ENCODE measurements at places on chromosomes 2 and 18.

DNA sequence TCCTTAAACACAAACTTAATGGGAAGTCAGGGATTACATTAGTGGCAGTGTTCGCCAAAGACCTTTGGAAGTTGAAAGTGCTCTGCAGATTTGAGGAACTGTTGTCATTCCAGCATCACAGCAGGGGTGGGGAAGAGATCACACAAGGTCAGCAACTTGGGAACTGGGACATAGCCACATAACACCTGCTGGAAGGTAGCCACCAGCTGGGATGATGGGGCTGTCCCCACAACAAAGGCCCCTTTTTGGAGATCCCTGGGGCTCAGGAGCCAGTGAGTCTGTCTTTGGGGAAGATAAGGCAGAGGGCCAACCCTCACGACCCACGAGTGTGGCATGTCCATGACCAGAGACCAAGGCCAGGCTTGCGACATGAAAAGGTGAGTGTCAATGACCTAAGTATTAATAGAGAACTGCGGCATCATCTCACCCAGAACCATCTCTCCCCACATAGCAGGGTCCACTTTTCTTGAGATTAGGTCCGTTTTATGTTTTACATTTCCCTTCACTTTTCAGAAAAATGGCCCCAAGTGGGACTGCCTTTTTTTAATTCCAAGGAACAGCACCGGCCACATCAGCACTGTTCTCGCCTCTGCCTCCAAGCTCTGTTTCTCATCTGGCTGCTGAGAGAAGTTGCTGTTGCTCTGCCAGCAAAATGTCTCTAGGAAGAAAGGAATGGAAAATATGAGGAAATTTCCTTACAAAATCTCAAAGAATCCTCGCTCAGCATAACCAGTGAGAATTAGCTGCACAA lies 106.9 kb downstream of the GFPT1 start:
- DNase-seq = no peak

DNA sequence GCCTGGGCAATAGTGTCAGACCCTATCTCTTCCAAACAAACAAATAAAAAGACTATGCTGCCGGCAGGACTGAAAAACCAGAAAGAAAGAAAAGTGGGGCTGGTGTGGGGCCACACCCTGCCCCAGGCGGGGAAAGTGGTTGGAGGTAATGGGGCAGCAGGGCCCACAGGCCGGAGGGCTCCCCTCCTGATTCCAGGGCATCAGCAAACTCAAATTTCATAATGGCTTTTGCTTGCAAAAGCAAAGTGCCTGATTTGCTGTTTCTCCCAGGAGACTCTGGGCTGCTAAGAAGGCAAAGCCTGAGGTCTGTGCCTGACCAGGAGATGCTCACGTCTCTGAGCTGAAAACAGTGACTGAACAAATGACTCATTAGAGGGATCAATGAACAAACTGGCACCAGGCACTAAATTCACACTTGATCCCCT lies 121.9 kb downstream of the HDAC4 start:
- DNase-seq = no peak

DNA sequence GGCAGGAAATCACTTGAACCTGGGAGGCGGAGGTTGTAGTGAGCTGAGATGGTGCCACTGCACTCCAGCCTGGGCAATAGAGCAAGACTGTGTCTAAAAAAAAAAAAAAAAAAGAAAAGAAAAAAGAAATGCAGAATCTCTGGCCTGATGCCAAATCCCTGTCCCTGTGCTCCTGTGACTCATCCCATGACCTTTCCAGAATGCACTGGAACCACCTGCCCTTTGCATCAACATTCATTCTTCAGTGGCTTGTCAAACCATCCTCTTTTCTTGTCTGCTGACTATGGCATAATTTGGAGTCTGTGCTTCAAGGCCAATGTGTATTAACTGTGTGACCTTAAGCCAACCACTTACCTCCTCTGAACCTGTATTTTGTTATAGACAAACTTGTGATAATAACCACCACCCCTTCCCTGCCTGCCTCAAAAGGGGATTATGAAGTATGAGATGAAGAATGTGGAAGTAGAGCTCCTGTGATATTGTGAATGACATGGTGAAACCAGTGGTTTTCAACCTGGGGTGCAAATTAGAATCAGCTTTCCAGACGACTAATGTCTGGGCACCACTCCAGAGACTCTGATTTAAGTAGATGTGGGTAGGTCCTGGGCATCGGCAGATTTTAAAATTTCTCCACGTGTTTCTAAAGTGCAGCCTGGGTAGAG lies 189.3 kb downstream of the CLIP4 start:
- DNase-seq = peak; percentile 61

DNA sequence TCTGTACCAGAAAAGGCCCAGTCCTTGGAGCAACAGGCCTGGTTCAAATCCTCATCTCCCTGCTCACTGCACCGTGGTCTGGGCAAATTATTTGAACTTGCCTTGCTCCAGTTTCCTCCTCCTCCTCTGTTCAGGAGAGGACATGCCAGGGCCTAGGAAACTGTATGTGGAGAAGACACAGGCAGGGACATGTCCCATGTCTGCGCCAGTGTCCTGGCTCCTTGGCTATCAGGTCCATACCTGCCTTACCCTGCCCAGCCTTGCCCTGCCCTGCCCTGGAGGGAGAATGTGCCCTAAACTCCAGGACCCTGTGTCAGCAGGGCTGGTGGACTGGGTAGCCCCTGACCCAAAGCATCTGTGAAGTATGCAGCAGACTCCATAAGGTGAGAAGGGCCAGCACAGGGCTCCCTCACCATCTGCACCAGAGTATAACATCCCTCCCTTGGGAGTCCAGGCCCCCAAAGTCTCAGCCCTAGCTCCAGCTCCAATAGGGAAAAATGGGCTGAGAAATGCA lies 165.3 kb downstream of the GALNT1 start:
- DNase-seq = no peak

DNA sequence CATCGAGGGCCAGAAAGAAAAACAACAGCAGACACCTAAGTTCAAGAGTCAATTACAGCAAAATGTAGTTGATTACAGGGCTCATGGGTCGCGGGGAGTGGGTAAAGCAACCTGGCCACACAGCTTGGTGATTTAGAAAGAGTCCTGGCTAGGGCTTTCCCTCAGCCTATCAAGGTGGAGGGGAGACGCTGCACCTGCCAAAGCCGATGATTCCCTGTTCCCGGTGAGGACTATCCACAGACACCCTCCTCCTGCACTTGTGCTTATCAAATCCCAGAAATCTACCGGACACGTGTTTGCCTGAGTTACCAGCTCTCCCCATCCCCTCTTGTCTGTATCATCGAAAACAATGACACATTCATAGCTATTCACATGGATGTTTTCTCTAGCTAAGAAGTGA lies 7.0 kb upstream of the SOX11 start:
- DNase-seq = no peak

GRCh38 chr2:5664278-5664681 lies 27.9 kb upstream of the SOX11 start:
- no peak for DNase-seq

GRCh38 chr18:74126684-74127655 lies 20.7 kb downstream of the FBXO15 start:
- no peak for DNase-seq

- peak; percentile 77 for DNase-seq
Observed at GRCh38 chr18:939166-939565, 34.5 kb downstream of the ADCYAP1 start.

DNA sequence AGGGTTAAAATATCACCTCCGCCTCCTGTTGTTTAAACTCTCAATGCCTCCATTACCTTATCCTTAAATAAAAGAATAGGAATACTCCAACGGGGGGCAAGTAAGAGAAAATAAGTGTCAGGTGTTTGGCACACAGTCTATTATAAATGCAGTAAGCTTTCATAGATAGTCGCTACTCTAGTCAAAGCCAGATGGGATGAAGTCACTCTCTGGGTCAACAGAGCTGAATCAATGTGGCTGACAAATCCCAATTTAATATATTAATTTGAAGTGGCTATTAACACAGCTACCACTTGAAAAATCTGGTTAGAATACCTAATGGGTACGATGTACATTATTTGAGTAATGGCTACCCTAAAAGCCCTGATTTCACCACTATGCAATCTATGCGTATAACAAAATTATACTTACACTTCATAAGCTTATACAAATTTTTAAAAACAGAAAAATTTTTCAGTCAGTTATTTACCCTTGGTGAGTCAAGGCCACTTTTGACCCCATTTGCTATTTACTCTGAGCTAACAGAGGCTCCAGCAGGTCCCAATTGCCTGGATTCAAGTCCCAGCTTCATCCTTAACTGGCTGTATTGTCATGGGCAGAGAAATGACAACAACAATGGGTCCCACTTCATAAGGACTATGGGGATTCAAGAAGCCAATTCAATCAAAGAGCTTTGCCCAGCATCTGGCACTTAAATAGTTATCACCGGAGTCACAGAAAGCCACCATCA lies 167.5 kb upstream of the PID1 start:
- DNase-seq = no peak

DNA sequence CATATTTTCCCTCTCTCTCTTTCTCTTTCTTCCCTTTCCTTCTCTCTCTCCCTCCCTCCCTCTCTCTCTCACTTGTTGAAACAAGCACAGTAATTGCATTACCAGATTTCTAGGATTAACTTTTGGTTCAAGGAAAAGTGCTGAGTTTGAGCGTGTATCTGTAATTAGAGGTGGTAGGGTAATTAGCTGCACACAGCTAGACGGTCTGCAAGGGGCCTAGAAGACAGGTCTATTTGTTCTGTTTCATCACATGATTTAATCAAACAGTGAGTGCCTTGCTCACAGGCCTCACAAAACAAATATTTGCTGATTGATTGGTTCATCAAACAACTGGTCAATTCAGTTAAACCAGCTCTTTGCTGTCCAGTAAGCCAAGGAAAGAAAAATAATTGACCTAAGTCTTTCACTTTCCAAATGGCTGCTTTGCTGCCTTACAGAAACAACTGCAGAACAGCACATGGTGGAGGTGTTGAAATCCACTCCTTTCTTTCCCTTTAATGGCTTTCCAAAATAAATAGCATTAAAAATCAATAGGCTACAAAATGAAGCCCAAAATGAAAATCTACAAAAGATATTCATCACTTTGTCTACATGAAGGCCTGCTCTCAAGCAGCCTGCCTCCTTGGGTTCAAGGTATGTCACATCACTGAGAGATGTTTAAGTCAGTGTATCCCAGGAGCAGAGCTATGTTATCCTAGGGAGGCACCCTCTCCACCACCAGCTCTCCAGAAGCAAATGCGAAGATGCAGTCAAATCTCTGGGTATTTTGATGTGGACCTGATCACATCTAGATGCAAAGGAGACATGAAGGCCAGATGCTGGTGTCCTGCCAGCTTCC lies 264.4 kb upstream of the SIX2 start:
- no peak for DNase-seq

GRCh38 chr2:105144152-105144940 lies 97.2 kb upstream of the GPR45 start:
- no peak for DNase-seq

- DNase-seq = no peak
Observed at GRCh38 chr2:165631089-165631488, 161.6 kb downstream of the CSRNP3 start.

DNA sequence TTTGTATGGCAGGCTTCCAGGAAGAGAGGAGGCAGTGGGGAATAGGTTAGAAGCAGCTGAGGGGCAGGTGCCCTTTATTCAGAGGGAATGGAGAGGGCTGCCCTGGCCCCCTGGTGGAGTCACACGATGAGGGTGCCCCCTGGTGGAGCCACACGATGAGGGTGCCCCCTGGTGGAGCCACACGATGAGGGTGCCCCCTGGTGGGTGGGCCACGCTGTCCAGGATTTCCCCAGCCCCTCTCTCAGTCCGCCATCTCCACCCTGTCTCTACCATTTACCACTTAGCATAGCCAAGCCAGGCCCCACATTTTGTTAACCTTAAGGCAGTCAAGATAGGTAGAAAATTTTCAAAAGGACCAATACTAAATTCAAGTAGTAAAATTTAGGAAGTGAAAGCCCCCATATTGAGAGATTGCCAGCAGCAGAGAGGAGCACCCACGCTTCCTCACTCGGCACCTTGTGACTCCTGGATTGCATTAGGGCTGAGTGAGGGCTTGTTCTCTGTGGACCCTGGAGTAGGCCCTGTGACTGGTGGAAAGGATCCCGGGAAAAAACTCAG lies 10.4 kb upstream of the FAM228A start:
- DNase-seq = no peak

- DNase-seq = no peak
Observed at GRCh38 chr2:10971888-10972260, 60.1 kb downstream of the KCNF1 start.

GRCh38 chr18:80200932-80201672 lies 46.2 kb downstream of the PARD6G start:
- DNase-seq = no peak

DNA sequence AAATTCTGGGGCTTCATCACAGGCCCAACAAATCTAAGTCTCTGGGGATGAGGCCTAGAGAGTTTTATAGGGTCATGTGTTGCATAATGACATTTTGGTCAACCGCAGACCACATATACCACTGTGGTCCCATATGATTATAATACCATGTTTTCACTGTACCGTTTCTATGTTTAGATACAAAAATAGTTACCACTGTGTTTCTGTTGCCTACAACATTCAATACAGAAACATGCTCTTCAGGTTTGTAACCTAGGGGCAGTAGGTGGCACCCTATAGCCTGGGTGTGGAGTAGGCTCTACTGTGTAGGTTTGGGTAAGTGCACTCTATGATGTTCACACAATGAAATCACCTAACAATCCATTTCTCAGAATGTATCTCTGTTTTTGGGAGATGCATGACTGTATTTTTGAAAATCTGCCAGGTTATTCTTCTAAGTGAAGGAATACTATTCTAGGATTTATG lies 485.2 kb downstream of the PTPRM start:
- DNase-seq = peak; percentile 48

GRCh38 chr2:213122725-213123124 lies 28.7 kb downstream of the IKZF2 start:
- no peak for DNase-seq

DNA sequence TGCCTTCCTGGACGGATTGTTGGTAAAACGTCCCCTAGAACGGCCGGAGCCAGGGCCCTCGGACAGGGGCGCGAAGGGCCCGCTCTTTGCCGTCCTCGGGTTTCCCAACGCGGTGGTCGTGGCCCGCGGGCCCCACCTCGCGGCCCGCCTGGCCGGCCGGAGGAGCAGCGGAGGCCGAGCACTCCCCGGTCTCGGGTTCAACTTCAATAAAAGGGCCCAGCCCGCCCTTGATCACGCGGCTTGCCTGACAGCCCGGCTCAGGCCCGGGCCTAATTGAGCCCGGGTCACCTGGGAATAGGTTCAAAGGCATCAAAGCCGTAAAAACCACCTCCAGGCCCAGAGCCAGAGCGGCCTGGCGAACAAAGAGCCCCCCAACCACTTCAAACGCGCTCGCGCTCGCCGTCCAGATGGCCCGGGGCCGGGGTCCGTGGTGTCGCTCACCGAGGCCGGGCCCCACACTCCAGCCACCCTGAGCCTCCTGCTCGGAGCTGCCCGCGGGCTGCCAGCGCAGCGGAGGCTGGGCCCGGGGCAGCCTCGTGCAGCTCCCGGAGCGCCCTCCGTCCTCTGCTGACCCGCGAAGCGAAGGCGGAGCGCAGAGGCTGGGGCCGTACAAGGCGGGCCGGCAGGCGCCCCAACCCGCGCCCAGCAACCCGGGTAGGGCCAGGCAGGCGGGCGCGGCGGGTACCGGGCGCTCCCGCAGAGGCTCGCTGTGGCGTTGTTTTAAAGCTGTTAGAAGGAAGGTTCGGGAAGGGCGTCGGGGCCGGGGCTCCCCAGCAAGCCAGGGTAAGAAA lies 1.1 kb upstream of the TWIST2 start:
- DNase-seq = no peak

GRCh38 chr2:237806334-237806733 lies 7.8 kb downstream of the RBM44 start:
- no peak for DNase-seq

Measured in M059J (cell line).